ENCODE measurements at places on chromosomes 13 and 19.

DNA sequence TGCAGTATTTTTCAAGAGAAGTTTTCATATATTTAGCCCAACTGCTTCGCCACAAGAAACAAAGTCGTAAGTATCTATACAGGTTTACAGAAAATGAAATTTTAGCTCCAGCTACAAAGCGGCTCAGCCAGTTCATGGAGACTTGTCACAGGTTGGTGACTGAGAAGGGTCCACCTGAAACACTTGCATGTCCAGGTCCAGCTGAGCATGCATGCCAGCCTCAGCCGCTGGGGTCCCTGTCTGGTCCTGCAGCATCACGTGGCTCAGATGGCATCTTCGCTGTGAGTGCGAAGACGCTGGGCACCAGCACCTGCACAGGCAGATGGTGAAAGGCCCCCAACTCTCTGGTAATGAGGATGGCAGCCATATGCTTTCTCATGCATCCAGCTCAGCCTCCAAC lies 63.8 kb downstream of the SHISA2 start:
- no peak for DNase-seq

DNA sequence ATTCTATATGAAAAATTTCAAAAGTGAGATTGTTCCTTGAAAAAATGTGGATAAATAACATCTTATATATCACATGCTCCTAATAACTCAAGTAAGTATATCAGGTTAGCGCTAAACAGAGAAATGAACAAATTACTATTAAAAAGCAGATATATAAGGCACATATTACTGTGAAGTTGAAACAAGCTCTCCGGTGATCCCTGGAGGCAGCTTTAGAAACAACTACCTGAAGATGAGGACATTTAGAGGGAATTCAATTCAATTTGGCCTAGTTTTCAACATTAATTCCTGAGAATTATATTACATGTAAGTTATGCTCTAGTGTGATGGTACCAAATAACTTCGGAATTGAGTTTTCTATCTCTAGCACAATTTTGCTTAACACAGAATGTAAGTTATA lies 1373.6 kb upstream of the SPRY2 start:
- DNase-seq = no peak

DNA sequence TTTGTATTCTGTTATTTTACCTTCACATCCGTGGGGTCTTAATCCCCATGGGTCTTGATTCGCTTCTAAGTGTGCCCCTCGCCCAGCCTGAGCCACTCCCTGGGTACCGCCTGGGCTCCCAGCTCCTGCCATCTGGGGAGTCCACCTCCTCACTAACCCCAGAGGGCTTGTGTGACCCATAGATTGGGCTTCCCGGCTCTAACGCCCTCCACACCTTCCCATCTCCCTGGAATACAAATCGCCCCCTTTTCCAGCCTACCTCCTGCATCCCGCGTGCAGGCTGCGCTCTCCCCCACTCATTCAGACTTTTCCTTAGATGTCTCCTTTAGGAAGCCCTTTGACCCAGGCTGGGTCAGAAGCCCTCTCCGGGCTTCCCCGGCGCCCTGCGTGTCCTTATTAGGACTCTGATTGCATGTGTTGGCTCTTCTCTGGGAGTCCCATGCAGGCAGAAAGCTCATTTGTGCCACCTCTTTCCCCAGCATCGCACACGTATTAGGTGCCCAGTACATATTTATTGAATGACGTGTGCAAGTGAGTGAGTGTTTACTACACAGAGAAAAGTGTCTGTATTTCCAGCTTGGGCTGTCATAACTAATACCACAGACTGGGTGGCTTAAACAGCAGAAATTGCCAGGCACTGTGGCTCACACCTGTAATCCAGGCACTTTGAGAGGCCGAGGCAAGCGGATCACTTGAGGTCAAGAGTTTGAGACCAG lies 757 bp downstream of the CCDC124 start:
- DNase-seq = no peak

GRCh38 chr13:43180837-43181236 lies 157.5 kb downstream of the DNAJC15 start:
- DNase-seq = no peak

- DNase-seq = peak; percentile 32
Observed at GRCh38 chr19:18436671-18437490, 1.1 kb downstream of the ISYNA1 start.

DNA sequence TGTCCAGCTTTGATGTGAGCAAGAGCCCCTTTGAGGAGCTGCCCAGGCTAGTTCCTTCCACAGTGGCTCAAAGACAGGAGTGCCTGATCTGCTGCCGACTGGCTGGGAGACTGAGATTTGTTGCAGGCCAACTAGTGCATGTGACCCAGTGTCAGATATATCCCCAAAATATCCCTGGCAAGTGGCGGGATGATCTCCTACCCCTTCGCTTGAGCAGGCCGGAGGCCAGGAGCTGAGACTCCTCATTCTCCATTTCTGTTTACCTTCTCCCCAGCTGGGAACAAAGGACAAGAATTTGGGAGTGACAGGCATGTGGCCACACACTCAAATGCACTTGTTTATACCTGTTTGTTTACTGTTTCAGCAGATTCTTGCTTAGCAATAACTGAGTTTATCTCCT lies 37.1 kb upstream of the XPO4 start:
- no peak for DNase-seq

DNA sequence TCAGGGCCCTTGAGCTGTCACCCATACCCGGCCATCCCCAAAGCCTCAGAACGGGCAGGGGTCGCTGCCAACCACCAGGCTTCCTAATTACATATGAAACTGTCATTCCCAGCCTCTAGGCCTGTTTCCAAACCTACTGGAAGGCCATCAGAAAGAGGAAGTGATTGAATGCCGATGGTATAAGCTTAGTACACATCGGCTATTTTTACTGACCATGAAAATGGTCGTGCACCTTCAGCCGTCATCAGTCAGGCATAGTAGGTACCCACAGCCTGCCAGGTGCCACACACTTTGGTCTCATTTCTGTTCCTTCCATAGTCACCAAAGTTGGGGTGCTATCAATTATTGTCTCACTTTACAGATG lies 10.2 kb downstream of the KRI1 start:
- no peak for DNase-seq

DNA sequence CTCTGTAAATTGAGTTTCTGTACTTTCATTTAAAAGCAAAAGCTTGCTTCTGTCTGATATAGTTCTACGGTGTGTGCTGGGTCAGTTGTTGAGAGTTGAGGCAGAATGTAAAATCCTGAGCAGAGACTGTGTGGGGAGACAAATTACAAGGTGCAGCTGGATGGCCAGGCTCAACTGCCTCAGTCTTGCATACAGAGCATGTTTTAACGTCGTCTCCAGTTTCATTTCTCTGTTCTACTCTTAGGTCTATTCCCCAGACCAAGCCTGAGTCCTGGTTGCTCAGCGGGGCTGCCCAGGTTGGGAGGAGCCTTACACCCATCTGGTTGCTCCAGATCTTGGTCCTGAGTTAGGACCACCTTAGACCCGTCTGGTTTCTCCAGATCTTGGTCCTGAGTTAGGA lies 54.4 kb upstream of the MEDAG start:
- DNase-seq = no peak

- DNase-seq = no peak
Observed at GRCh38 chr13:24005755-24006281, 108.5 kb upstream of the C1QTNF9B start.

- DNase-seq = no peak
Observed at GRCh38 chr19:30367421-30367820, 4.8 kb upstream of the ZNF536 start.

GRCh38 chr13:81988567-81988966 lies 1647.6 kb upstream of the SPRY2 start:
- DNase-seq = no peak

DNA sequence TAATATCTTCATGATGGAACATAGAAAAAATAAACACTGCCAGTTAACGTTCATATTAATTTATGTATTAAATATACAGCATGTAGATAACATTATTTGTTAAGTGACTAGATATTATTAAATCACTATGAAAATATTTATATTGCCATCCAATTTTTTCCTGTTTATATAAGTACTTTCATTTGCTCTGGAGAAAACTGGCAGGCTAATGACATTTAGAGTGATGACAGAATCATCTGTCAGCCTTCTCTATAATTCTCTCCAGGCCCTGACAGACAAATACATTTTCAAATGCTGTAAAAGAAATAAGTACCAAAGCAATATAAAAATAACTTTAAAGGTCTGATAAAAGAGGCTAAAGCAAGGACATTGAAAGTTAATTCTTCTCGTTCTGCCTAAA lies 2556.7 kb upstream of the PCDH20 start:
- DNase-seq = no peak

DNA sequence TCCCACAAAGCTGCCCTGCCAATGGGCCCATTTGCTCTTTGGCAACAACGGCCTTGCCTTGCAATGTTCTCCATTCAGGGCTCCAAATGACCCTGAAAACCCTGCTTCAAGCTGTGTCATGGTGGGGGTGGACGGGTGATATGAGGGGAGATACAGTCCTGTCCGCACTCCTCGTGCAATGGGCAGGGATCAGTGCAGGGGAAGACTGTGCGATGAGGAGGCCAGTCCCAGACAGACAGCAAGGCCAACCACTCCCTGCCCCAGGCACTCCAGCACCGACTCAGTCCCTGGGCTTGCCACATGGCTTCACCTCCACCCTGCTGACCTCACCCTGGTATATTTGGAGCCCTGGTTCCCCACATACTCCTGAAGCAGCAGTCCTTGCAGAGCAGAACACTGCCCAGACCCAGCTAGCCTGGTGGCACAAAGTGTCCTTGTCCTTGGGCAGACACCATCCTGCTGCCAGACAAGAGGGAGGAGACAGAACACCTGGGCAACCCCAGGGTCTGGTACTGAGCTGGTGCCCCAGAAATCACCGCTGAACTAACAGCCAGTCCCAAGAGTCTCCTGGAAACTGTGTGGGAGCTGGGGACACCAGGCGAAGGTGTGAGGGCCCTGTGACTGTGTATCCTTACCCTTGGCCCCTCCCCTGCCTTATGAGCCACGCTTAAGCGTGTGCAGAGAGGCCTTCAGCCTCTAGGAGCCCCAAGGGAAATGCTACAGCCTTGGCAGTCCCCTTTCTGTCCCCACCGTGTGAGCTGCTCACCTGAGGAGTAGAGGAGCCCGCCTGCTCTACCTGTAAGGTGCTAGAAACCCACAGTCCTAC lies 9.1 kb upstream of the SLC35E1 start:
- DNase-seq = no peak

- no peak for DNase-seq
Observed at GRCh38 chr13:45949161-45949560, 97.6 kb upstream of the SIAH3 start.

- DNase-seq = no peak
Observed at GRCh38 chr19:1115646-1116420, 12.0 kb downstream of the GPX4 start.

DNA sequence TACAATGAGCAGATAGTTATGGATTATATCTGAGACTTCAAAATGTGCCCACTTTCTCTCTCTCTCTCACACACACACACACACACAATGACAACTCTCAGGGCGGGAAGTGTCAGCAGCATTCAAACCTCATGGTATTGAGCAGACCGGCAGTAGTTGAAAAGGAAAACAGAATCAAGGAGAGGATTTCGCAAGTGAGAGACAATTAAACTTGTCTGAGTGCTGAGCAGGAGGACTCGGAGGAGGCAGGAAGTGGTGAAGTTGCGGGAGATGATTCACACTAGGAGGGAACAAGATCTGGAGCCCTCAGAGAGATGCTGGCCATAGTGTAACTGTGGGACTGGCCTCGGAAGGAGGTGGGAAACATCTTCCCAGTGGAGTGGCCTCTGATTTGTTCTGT lies 353.1 kb downstream of the EFNB2 start:
- DNase-seq = no peak

GRCh38 chr19:3950871-3951861 lies 18.3 kb downstream of the NMRK2 start:
- DNase-seq = no peak

DNA sequence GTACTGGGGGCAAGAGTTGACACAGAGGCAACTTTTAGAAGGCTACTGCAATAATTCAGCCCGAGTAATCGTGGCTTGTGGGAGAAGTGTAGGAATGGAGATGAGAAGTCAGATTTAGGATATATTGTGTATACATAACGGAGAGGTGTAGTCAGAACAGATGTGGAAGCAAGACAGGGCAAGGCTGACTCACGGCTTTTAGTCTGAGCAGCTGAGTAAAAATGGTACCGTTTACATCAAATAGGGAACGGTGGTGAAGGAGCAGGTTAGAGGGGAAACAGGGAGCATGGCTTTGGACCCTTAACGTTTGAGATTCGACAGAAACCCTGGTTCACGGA lies 796 bp upstream of the LSM14A start:
- DNase-seq = no peak

DNA sequence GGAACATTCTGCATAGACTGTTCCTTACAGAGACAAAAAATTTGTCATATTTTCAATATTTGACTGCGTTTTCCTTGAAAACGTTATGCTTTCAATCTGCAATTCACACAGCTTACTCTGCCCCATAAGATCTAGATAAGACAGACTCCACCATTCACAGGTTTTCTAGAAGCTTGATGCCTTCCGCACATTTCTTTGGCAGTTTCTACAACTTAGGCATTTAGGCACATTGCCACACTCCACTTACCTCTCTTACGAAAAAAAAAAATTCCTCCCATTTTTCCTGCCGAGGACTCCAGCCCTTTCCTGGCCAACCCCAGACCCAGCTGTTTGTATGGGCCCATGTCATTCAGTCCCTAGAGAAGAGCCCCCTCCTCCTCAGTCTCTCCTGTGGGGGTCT lies 11.2 kb downstream of the ATP12A start:
- no peak for DNase-seq

- no peak for DNase-seq
Observed at GRCh38 chr13:29421118-29421517, 174.4 kb downstream of the SLC7A1 start.

GRCh38 chr13:97249093-97249795 lies 27.1 kb downstream of the MBNL2 start:
- DNase-seq = no peak

DNA sequence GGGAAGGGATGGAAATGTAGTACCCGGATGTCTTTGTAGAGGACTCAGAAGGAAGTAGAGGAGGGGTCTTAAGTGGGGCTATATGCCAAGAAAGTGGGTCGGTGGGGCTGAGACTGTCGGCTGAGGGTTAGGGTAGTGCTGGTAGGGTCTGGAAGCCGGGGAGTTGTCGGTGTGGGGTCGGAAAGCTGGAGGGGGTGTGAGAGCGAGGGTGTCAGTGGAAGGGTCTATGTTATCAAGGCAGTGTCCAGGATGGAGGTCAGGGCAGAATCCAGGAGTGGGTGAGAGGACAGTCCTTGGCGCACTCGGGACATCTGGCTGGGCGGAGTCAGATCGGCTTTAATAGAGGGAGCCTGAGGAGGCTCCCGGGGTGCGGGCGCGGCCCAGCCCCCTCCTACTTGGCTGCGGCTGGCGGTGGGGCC lies 1.7 kb downstream of the HSPB6 start:
- DNase-seq = no peak

DNA sequence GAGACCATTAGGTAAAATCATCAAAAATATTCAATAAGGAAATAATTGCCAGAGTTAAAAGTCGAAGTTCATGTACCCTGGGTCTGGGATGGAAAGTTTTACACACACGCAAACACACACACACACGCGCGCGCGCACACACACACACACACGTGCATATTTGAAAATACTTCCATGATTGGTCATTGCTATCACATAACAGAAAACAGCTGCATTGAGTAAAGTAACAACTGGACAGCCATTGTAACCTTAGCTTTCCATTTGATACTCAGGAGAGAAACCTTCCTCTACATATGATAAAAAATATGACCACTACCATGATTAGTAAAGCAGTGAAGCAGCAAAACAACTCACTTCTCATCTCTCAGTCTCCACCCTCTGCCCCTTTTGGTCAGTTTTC lies 490.0 kb upstream of the SGCG start:
- DNase-seq = no peak
